A549 (cell line): ENCODE measurements at places on chromosomes 1 and 21. TPM values are rescaled to one million over a fixed set of nuclear protein-coding genes. Genes with fewer than 3 reads are reported as not detected.

The DSCAM gene
- not detected in 3 replicates for polyA plus RNA-seq

DNA sequence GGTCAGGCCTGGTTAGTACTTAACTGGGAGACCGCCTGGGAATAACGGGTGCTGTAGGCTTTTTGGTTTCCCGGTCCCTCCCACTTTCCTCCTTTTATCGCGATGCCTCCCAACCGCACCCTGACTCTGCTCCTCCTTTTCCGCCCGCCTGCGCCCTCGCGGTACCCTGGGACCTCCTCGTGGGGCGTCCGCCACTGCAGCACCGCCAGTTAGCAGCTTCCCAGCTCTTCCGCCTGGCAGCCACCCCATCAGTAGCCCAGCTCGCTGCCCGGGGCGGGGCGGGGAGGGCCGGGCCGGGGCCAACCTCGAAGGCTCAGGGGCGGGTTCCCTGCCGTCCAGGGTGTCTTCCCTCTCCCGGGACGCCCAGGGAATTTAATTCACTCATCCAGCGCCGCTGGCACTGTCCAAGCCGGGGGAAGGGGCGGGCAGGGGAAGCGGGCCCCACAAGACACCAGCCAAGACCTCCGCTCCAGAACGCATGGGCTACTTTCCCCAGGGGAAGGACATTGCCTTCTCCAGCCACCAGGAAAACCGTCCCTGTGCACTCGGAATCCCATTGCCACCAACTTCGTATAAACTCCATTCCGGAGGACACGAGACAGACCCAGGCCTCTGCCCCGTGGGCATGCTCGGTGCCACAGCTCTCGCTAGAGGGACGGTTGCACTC is 2.0 kb upstream of the ZNF678 start:
- no peak for DNase-seq

DNA sequence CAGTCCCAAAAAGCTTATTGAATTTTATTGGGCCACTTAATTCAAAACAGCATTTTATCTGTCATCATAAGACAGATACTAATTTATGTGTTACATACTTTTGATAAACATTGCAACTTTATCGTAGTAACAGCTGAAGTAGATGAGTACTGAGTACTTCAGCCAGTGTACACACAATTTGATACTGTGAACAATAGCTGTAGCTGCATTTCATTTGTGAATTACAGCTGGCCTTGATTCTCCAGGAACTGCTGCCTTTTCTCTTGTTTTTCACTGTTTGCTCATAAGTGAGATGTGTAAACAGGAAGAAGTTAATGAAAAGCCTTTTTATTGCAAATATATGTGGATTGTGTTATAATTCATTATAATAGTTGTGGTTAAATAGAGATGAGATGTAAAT is 10.2 kb downstream of the UAP1 start:
- DNase-seq: no peak

DNA sequence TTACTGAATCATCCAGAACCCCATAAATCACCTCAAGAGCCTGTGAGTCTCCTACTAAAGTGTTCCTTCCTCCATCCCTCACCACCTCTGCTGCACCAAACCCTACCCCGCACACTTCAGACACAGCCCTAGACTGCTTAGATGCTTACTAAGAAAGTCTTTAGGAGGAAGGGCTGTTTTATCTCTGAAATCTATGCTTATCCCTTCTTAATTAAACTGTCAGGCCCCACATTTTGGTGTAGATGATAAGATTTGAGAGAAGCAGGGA is 216.8 kb upstream of the SGIP1 start:
- DNase-seq: no peak

The NUP210L gene
- polyA plus RNA-seq: not detected in 3 replicates

DNA sequence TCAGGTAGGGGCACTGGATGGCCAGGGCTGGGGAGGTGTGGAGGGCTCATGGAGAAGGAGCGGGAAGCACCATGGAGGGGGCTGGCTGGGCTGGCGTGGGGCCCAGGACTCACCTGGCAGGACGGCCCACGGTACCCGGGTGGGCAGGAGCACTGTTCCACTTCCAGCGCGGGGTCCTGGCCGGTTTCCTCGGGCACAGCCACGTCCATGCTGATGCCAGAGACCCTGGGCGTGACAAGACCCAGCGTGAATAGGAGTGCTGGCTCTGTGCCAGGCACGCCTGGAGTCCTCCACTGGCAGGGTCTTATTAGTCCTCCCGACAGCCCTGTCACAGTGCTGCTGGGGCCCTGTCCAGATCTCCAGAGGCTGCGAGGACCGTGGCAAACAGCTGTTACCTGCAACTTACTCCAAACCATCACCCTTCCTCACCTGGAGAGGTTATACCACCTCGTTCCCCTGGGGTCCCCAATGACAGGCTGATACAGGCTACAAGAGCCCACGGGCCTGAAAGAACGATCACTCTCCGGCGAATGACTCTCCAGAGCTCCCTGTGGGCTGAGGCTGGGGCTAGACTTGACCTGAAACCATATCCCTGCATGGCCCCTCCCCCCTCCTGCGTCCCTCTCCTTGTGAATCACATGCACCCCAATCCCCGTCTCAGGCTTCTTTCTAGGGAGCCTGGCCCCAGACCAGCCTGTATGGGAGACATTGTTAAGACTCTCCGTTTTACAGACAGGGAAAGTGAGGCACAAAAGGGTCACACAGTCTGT is 62.1 kb downstream of the HSPG2 start:
- DNase-seq: no peak

The RABGAP1L gene
- polyA plus RNA-seq: 7.6 to 8.2 TPM (median 8.0 TPM) in 3 replicates

GRCh38 chr1:231986631-231987336 is 360.2 kb downstream of the DISC1 start:
- no peak for DNase-seq

- peak; percentile 23 for DNase-seq
These were observed 82.2 kb downstream of the FBXO2 start for GRCh38 chr1:11571906-11572616.

DNA sequence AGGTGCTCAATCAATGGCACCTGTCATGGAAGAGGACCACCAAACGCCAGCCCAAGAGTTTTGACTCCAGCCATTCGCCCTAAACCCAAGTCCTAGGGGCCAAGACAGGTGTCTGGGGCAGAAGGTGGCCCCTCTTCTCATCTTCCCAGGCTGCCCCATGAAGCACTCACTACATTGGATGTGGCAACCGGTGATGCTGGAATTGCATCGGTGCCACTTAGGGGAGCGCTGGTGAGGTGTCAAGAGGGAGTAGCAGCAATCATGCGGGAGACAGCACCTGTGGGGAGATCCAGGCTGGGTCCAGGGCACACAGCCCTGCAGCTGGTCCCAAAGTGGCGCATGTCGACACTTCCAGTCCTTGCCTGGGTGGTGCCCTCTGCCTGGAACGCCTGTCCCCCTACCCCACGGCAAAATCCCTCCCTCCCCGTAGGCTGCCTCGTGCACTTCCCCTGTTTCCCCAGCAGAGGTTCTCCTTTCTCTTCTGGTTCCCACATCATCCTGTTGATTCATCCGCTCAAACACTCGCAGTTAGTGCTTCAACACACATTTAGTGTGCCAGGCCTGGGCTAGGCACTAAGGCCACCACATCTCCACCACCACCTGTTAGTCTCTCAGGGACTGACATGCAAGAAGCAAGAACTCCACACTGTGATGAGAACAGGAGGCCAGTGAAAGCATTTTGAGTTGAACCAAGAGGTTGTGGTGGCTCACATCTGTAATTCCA is 18.5 kb downstream of the PLA2G2D start:
- peak; percentile 42 for DNase-seq

DNA sequence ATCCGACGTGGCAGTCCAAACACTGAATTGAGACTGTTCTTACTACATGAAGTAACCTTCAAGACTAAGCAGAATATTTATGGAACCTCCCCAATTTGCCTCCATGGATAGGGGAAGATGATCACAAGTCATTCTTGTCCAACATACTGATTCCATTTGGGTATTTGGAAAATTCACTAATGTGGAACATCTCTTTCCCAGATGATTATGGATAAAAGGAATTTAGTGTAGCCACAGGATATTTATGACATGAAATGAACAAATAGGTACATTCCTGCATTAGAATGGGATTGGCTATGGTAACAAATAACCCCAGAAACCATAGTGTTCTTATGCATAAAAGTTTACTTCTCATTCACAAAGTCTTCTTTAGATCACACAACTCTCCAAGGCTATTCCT is 40.2 kb upstream of the SGIP1 start:
- DNase-seq: no peak

GRCh38 chr21:43739621-43740435 is 20.9 kb downstream of the PDXK start:
- DNase-seq: peak; percentile 48

DNA sequence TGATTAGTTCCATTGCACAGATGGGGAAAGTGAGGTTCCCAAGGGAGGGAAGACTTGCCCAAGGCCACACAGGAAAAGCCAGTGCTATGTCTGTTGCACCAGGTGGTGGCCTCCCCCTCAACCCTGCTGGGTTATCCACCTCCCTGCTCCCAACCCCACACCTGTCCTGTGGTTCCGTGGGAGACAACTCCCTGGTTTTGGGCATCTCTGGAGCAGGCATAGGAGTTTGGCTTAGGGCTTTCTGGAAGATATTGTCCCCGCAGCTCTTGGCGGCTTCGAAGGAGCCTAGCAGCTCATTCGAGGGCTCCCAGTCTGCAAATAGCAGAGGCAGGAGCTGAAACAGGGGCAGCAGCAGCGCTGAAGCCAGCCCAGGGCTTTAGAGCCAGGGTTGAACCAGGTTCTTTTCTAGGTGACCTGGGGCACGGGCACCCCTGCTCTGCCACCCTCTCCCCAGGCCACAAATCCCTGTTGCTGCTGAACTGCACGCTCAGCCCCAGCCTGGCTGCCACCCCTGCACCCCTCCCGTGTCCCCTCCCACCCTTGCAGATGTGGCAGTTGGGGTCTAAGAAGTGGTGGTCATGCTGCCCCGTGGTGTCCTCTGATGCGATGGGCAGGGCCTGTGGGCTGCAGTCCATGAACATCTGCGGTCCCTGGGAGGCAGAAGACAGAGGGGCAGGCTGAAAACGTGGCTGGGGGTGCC is 22.1 kb downstream of the SPOCD1 start:
- no peak for DNase-seq

- DNase-seq: no peak
These were observed 35.8 kb downstream of the TRIM62 start for GRCh38 chr1:33146003-33146402.

DNA sequence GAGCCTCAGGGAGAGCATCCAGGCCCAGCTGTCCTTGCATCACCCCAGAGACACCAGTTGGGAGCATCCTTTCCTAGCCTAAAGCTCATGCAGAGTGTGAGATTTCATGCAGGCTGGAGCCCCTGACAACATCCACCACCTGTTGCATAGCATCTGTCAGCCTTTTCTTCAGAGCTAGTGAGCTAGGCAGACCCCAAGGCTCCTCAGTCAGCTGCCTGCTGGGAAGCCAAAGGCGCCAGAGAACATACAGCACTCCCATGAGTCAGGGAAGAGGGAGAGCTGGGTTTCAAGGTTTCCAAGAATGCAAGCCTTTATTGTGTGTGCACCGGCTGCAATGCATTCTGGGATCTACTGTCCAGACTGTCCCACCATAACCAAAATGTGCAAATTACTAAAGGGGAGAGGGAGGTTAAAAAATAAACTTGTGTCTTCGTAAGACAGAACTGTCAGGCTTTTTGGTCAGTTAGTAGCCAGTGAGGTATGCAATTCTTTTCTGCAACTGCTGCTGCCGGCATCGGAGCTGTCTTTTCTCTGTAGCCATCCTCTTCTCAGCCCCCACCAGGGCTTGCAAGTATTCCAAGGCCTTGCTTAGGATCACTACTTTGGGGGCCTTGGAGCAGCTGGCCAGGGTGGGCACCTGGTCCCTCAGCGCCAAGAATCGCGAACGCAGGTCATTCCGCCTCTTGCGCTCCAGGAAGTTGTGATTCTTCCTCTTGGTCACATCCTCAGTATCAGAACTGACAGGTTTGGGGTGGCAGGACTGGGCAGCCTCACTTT is 4.6 kb downstream of the MYCL start:
- no peak for DNase-seq

GRCh38 chr1:112576240-112576639 is 42.7 kb downstream of the ST7L start:
- DNase-seq: no peak

GRCh38 chr1:175203570-175204068 is 11.0 kb upstream of the KIAA0040 start:
- no peak for DNase-seq
